Stimulated activated CD4-positive, alpha-beta T cell treated with anti-CD3 and anti-CD28 coated beads, Interleukin-2, amount 100 ng/mL, for 4 hours (primary cell): ENCODE measurements at places on chromosomes 11 and 22.

DNA sequence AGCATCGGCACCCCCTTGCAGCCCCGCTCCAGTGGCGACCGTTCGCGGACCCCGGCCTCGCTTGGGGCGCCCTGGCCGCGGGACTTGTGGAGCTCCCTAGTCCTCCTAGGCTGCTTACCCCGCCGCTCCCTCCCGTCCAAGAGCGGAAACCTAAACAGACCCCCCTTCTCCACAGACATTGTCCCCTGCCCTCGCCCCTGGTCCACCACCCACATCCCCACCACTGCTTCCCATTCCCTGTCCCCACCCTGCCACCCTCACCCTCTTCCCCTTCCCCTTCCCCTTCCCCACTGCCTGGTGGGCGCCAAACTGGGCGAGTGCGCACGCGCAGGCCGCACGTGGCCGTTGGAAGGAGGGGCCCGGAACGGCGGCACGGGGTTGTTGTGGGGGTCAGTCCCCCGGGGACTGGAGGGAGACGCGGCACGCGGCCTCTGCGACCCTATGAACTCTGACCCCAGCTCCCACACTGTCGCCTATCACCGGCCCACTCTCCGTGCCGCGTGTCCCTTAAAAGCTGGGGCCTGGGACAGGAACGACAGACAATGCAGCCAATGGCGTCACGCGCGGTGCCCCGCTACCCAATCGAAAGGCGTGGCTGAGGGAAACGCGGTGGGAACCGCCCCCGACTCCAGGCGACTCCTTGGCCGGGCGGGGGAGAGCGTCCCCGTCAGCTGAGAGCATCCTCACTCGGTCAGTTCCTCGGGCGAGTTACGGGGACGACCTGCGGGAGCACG, at the start of gene SNX32:
Gene SNX32, plus strand, starts transcription at position 667 of the 734 bp plus-strand sequence. CDS start 103 bp downstream, outside the sequence.
- DNase-seq, result peak; percentile 94

- DNase-seq, result no peak
These were observed 537.6 kb downstream of the BRD1 start for GRCh38 chr22:49289822-49290679.

GRCh38 chr11:115541518-115541917, 37.3 kb upstream of the CADM1 start:
- DNase-seq, result no peak

DNA sequence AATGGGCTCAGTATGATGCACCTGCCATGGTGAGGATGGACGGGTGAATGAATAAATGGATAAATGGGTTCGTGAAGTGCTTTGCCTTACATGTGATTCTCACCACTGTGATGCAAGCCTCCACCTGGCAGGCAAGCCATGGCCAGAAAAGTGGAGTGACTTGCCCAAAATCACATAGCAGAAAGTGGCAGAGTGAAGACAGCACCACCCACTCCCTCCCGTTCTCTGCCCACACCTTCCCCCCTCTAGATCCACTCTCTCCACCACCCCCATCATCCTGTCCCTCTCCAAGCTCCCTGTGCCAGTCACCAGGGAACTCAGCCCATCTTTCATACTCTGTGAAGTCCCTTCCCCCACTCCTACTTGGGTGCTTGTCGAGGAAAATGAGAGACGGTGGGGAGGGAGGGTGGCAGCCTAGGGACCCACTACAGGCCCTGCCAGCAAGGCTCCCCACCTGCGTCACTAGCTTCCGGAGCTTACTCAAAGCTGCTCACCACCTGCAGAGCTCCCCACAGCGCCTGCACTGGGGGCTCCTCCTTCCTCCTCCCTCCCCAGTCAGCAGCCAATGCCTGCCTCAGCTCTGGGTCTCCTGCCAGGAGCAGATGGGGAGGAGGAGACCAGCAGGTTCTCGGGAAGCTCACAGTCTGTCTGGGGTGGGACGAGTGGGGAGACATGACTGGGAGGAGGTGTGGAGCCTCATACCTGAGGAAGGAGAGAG, 82.3 kb downstream of the PDE2A start:
- DNase-seq, result peak; percentile 46

DNA sequence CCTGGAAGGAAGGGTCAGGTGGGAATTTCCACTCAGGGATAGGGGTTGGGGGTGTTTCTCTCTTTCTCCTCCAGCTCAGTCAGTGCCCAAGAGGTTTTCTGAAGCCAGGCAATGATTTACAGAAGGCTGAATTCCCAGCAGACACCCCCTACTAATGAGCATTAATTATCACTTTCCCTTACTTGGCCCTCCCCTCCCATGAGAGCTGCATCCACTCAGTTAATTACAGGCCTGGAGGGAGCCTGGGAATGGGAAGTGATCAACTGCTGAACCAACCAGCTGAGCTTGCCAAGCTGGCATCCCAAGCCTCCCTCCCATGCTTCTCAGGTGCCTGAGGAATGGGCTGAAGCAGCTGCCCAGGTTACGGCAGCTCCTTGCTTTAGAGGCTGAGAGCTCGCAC, 992 bp downstream of the LGALS12 start:
- DNase-seq, result no peak

DNA sequence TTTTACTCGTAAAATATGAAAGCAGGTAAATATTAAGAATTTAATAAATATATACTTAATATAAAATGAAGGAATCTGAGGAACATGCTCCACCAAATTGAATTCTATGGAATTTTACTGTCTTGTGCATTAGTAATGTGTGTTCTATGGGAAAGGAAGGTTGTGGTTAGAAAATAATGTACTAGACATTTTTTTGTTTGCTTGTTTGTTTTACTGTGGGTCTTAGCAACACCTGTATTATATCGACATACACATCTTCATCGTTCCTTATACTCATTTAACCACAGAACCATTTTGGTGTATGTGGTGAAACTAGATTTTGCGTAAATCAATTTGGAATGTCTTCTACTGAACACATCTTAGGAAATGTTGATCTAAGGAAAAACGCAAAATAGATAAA, 114.1 kb upstream of the MTMR2 start:
- DNase-seq, result no peak

DNA sequence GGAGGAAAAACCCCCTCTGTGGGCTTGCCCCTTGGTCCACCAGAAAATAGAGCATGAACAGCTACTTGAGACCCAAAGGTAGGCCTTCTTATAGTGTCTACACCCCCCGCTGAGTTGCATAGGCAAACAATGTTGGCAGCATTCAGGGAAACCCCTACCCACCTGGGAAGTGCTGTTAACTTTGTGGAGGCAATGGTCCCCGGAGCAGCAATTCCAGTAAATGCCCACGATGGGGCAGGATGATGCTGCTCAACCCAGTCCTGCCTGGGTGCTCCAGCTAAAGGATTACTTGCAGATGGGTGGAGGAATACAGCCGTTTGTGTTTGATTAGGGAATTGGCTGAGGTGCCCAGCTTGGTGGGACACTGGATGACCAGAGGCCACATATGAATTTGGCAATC, 381.3 kb upstream of the ANO5 start:
- DNase-seq, result no peak

GRCh38 chr11:118009864-118010737, 23.9 kb downstream of the IL10RA start:
- no peak for DNase-seq

DNA sequence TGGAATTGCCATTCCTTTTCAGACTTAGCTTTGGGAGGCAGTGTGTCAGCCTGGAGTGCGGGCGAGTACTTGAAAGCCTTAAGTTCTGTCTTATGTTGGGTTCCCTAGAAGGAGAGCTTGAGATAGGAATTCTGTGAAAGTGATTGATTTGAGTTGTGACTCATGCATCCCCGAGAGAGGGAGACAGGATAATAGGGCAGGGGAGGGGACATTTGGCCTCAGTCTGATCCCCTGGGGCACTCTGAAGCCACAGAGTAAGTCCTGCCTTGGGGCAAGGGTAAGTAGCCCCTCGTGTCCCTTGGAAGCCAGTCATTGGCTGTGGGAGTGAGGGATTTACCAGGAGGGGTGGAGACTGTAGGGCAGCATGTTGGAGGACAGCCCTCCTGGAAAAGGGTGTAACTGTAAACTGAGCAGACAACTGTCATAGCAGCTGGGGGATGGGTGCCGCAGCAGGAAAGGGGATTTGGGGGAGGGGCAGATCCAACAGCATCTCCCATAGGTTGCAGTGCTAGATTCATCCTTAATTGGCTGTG, 44.0 kb downstream of the KIAA1671 start:
- no peak for DNase-seq

- no peak for DNase-seq
These were observed 56.7 kb downstream of the BTG4 start for GRCh38 chr11:111455291-111456085.

GRCh38 chr11:63914896-63915691, 1.9 kb downstream of the RCOR2 start:
- DNase-seq, result no peak

DNA sequence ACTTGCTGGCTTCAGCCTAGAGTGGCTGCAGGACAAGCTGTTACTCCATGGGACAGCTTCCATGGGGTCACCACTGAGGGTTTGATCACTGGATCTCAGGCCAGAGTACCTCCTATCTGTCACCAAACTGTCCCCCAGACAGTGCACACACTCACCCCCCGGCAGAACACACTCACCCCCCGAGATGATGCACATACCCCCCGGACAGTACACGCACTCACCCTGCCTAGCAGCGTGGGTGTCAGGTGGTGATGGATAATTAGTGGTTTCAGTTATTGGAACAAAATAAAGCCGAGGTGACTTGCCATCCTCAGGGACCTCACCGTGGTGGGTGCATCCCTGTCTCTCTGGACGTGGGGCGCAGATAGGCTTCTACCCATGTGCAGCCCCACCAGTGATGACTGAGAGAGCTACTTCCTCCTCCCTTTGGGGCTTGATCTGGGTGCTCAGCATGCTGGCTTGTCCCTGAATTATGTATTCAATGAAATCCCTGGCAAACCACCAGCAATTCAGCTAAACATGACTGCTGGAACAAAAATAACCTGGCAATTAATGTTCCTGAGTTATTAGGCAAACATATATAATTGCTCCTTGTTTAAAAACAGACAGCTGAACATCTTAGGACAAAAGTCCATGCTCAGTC, 18.9 kb downstream of the TANGO2 start:
- DNase-seq, result no peak

DNA sequence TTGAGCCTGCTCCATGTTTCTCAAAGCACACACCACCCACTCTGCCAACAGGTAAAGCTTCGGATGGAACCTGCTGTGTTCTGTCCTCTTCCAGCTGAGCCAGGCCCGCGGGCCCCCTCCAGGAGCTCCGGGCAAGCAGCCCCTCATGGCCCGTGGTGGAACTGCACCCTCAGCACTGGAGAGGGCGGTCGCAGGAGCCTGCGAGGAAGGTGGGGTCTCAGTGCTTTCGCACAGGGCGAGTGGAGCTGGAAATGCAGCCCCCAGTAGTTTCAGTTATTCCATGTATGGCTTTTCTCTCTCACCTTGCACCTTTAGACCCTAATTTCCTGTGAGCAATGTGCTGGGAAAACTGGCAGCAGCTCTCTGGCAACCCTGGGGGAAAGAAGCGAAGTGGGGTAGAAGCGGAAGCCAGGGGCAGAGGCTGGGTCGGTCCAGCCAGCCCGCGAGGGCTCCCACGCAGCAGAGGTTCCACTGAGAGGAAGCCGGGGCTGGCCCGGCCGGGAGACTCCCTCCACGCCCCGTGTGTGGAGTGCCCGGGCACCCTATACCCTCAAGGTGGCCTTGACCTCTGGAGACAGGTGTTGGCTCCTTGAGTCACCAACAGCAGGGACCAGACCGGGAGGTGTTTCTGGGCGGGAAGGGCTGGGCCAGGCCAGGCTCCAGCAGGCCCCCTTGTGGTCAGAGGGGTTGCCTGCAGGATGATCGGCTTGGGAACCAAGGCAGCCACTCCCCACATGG, 119.9 kb upstream of the TMEM45B start:
- DNase-seq, result peak; percentile 40

- no peak for DNase-seq
These were observed 18.1 kb downstream of the CKAP5 start for GRCh38 chr11:46827995-46828394.

DNA sequence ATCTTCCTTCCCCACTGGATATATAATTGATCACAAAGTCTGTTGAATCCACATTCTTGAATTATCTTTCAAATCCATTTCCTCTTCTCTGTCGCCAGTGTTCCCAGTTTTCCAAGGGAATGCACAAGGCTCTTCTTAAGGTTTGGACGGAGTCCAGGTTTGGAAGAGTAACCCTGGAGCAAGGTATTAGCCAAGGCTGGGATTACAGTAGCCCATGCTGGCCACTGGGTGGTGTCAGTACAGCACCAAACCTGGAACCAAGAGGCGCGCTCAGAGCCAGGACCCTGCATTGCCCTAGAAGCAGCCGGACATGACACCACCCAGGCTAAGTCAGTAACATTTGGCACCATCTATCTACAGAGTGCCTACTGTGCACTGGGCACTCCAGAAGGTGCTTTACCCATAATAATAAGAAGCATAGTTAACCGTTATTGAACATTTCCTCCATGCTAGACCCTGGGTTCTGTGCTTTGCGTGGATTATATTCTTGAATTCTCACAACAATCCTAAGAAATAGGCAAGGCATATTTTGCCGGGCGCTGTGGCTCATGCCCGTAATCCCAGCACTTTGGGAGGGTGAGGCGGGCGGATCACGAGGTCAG, 48.0 kb upstream of the CLPB start:
- DNase-seq, result no peak

DNA sequence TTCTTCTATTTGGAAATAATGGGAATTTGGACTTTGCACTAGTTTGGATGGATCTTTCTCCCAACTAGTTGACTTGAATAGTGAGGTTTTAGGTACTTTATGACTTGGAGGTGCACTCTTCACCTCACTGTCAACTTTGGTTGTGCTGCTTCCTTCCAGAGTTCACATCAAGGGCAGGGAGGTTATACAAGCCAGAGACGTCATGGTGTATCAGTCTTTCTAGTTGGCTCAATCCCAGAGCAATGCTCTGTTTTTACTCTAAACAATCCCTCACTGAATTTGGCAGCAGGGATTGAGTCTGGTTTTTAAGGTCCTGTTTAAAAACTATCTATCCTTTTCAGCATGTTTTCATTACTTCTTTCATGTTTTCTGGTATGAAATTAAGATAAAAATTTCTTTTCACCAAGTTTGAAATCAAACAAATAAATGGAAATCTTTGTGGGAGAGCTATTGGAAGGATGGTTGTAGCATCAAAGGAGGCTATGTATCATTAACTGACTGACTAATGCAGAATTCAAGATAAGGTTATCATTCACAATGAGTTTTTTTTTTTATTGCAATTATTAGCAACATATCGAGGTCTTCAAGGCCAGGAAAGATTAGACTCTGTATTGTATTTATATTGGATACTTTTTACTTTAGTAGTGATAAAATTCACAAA, 28.0 kb upstream of the ZBED5 start:
- no peak for DNase-seq

GRCh38 chr22:29195964-29196666, 9.6 kb upstream of the EMID1 start:
- no peak for DNase-seq

DNA sequence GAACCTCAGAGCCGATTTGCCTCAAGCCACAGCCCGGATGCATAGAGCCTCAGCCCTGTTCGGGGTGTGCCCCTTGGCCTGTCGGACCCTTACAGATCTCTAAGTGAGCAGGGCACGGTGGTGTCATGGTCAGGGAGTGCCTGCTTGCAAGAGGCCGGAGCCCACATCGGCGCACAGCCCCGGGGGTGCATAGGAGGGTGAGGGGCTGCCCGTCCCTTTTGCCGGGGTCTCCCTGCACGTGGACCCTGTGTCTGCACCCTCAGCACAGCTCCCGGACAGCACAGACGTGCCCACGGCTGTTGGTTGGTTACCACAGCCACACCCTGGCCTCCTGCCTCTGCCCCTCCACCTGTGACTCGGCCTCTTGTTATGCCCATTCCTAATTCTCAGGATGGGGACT, 6.5 kb downstream of the RAB36 start:
- DNase-seq, result no peak
